ENCODE measurements at places on chromosomes 3 and 15.
A peak's percentile ranks its signal among the peaks of the same experiment; 100 is the strongest.

DNA sequence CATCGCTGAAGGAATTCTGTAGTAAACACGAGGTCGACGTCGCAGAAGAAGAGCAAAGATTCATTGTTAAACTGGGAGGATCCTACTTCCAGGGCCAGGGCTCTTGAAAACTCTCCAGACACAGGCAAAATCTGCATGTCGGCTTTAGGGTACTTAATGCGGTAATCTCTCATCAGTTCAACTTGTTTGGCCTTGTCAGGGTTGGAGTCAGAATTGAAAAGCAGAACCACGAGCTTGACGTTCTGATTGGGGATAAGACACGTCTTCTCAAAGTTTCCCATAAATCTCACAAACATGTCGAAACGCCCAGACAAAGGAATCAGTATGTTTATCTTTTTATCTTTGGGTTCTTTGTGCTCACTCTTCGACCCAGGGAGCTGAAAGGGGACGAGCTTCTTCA lies 74.0 kb downstream of the CHSY1 start:
- no peak for DNase-seq

GRCh38 chr3:42134867-42135464 lies 43.8 kb downstream of the TRAK1 start:
- no peak for DNase-seq

DNA sequence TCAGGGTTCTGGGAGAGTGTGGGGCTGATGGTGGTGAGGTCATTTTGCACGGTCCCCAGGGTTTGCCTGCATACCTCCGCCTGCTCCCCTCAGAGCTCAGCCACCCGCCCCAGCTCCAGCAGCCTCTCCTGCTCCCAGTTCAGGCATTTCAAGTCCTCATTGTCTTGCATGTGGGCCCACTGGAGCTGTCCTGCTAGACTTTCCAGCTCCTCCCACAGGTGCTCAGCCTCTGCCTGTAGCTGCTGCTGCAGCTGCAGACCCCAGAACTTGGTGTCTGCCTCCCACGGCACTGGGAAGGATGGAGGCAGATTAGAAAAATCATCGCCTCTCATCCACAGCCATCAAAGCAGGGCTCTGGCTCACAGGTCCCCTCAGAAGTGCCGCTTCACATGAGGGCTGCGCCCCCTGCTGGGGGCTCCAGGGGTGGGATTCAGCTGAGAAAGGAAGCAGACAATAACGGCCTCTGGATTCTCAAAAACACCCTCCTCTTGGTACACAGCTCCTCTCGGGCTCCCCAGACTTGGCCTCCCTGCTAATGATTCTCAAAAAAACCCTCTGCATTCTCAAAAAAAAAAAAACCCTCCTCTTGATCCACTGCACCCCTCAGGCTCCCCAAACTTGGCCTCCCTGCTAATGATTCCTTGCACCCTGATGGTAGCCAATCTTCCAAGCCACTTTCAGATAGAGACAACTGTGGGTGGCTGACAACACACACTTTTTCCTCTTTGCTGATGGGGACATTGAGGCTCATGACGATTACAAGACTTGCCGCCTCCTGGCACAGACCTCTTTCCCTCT lies 89.3 kb upstream of the C2CD4B start:
- DNase-seq = peak; percentile 21

- DNase-seq = no peak
These were observed 69.0 kb upstream of the HRH1 start for GRCh38 chr3:11085093-11085840.

DNA sequence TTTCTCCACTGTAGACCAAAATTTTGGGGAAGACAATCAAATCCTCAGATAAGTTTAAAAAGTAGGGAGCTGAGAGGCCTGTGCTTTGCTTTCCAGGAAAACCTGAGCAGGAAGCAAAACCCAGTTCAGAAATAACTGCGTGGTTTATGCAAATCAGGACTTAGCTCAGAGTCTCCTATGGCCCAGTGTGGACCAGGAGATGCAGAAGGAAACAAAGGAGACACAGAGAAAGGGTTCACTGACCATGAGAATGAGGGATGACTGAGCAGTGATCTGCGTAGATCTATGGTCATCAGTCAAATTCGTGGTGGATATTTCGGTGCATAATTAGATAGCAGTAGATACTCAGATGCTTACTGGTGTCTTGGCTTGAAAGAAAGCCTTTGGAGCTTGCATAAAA lies 196.6 kb downstream of the TPRG1 start:
- no peak for DNase-seq
